ENCODE measurements at places on chromosomes 6 and 20.

GRCh38 chr6:159151266-159151855 is 17.8 kb upstream of the FNDC1 start:
- peak; percentile 53 for DNase-seq

GRCh38 chr6:148720897-148721296 is 25.9 kb upstream of the UST start:
- no peak for DNase-seq

DNA sequence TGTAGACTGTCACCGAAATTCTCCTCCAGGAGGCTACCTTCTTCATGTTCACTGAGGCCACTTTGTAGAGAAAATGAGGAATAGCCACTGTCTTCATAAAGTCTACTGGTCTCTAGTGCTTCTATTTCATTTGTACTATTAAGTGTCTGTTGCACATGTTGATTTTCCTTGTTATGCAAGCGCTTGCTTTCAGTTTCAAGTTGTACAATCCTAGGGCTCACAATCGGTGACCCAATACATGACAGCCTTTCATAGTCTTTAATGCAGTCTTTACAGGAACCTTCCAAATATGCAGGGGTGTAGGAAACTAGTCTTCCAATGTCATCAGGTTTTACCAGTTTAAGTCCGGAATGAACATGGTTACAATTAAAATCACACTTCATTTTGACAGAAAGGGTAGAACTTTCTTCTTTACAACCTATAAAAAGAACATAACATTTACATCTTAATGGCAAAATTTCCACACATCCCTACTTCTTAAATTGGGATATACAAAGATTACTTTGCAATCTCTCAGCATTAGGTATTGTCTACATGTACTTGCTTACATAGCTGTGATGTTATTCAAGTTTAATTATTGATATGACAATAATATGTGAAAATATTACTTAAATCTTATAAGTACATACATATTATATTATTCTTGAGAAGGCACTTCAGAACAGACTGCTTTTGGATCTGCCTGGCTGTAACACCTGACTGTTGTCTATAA is 7.5 kb downstream of the FBXO5 start:
- no peak for DNase-seq

DNA sequence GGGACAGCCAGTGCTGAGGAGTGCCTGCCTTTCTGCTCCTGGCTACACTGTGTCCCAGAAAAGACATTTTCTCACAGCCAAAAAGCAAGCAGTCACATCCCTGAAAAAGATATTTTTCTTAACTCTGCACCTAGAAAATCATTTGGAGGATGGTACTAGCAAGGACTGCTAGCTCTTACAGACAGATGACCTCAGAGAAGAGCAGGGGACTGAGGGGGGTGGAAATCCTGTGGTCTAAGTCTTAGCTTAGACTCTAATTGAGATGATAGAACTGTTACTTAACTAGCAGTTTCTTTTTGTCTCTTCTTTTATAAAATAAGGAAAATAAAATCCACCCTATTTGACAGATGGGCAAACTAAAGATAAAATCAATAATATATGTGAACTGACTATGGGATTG is 152.8 kb downstream of the TMEM200A start:
- no peak for DNase-seq

- no peak for DNase-seq
Observed at GRCh38 chr6:56863366-56863765, 91.5 kb upstream of the BEND6 start.

DNA sequence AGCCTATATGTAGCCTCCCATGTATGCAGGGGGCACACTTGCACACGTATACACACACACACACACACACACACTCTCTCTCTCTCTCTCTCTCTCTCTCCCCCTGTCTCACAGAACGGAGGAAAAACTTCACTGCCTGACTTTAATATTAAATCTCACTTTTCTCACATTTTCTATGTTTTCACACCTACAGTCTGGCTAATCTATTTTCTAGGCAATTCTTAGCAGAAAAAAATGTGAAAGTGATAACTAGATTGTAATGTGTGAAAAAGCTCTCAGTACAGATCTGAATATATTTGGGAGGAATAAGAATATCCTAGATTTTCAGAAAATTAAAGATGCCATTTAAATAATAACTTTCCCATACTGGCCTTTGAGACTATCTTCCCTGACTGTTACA is 120.9 kb downstream of the MCHR2 start:
- DNase-seq = no peak

GRCh38 chr20:57414867-57415592 is 23.8 kb downstream of the RBM38 start:
- no peak for DNase-seq

DNA sequence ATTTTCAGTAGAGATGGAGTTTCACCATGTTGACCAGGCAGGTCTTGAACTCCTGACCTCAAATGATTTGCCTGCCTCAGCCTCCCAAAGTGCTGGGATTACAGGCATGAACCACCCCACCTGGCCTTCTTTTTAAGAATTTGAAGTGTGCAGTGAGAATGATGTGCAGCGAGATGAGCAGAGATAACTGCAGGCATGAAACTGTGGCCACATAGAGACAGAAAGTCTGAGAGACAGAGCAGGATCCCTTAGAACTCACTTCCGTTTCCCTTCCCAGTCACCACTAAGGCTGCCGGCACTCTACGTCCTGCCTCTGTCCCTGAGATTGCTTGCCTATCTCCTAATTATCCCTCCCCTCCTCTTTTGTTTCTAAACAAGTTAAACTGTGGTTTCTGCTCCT is 27.2 kb downstream of the IL22RA2 start:
- DNase-seq = no peak
